Right atrium auricular region (tissue), 2 donors: ENCODE measurements at places on chromosomes 3 and 15.

DNA sequence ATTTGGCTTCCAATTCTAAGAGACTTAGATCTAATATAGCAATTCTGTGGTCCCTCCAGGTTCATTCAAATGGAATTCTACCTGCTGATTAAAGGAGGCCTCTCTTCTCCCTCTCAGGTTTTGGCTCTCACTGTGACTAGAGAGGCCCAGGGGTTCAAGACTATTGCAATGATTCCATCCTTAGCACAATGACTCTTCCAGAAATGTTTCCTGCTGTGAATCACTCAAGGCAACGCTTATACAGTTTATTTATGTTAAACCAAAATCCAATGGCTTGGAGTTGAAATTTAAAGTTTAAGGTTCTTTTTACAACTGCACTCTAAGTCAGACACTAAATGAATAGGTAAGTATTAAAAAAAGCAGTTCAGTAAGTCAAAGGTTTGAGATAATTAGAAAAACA lies 39.9 kb downstream of the IFT57 start:
- no peak for DNase-seq

DNA sequence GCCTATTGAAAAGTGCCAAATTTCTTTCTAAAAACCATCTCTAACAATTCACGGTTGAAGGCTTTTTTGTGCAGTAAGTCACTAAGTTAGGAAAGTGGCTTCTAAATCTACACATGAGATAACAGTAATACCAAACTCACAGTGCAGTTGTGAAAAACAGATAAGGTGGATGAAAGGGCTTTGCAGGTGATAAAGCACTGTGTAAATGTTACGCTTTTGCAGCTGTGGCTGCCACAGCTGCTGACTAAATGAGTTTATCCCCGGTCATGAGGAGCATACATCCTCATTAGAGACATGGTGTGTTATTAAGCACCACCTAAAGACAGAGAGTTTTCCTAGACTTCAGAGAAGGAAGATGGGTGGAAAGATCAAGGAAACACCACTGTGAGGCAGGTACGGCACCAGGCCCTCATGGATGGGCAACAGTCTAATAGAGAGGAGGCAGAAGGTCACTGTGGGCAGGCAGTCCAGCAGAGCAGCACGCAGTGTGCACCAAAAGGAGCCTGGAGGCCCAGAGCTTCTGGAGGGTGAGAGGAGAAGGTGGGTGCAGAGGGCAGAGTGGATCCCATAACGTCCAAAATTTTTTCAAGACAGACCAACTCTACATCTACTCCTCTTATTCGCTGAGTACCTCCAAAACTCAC lies 68.5 kb downstream of the FMN1 start:
- DNase-seq, result no peak

DNA sequence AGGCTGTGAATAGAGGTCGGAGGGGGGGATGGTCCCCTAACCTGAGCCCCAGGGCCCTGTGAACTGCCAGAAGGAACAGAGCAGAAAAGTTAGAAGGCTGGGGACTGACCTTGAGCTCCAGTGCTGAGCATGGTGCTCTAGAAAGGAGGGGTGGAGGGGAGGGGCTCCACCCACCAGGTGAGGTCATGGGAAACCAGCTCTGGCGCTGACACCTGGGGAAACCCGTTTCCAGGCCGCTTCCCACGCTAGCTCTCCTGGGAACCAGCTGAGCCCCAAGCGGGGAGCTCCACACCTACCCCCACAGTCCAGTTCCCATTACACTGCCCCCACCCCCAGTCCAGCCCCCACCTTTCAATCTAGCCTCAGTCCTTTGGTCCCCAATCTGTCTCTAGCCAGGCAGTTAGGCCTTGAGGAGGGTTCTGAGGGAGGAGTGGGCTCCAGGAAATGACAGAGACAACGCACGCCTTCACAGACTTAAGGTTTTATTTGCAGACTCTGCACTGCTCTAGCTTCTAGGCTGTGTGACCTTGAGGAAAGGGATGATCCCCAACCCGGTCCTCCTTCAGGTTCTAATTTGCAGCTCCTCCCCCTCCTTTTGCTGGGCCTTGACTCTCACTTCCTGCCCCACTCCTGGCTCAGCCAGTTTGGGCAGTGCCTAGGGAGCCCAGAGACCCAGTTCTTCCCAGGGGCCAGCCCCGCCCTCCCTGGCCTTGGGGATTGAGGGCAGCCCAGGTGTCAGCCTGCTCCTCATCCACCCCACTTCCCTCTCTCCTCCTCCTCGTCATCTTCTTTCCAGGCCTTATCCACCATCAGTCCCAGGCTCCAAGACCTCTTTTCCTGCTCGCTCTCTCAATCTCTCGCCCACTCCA lies 2.1 kb downstream of the RHOV start:
- DNase-seq, result no peak

DNA sequence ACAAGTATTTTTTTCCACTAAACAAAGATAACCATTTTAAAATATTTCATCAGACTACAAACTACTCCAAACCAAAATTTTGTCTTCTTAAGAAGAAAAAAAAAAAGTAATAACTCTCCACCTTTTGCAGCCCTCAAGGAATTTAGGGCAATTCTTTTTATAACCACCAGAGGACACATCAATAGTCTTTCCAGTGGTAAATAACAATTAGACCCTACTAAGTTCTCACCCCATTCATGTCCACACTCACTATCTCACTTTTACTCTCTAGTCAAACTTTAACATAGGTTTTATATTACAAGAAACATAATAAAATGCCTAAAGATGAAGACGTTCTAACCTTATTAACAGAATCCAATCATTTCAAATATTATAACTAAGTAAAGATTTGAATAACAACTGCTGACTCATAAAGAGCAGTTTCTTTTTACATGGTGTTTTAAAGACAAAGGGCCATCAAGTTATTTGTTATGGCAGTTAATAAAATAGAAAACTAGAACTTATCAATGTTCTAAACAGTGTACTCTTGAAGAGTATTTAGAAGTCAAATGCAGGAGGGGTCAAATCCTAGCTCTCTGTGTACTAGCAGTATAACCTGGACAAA lies 33.0 kb downstream of the CCDC39 start:
- DNase-seq, result no peak

- DNase-seq, result no peak
Observed at GRCh38 chr3:195616681-195617080, 32.9 kb upstream of the APOD start.

DNA sequence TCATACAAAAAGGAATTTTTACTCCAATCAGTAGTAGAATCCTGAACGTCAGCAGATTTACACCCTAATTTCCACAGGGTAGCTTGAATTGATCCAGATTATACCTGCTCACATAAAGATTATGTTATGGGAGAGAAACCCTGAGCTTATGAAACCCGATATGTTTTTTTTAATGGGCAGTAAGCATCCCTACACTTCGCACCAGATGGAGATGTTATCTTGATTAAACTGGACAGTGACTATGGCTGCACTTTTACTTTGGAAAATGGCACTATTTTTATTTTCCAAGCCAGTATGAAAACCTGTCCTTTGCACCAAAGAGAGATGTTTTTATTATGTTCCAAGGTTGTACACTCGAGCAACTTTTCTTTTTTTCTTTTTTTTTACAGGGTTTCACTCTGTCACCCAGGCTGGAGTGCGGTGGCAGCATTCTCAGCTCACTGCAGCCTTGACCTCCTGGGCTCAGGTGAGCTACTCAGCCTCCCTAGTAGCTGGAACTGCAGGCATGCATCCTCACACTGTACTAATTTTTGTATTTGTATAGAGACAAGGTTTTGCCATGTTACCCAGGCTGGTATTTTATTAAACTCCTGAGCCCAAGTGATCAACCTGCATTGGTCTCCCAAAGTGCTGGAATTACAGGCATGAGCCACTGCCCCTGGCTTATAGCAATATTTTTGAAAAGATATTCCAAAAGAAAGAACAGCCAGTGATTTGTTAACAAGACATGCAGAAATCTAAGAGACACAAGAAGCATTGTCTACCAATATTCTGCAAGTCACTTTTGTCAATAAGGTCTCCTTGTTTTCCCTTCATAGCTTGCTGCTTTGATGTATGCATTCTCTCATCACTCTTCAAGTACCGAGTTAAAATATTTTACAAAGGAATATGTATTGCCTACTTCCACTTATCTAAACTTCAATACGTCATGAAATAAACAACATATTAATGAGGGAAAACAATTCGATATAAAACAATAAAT lies 1412.6 kb downstream of the ZPLD1 start:
- DNase-seq, result no peak

- no peak for DNase-seq
Observed at GRCh38 chr3:129809297-129809696, 84.2 kb downstream of the TMCC1 start.

GRCh38 chr3:143820466-143821221 lies 27.6 kb downstream of the SLC9A9 start:
- no peak for DNase-seq

DNA sequence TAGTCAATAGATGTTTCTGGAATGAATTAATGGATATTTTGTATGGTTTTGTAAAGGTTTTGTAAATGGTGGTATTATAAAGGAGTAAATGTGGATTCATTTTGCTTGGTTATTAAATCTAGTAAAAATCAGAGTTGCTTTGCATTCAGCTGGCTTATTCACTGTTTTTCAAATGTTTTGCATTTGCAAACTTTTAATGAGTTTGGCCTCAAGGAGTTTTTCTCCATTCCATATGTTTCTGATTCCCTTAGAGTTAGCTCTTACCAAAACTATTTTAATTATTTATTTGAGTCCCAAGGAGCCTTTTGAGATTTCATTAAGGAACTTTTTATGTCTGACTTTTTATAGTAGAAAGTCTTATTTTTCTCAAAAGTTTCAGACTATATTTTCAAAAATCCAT lies 992.2 kb downstream of the DIPK2A start:
- no peak for DNase-seq

DNA sequence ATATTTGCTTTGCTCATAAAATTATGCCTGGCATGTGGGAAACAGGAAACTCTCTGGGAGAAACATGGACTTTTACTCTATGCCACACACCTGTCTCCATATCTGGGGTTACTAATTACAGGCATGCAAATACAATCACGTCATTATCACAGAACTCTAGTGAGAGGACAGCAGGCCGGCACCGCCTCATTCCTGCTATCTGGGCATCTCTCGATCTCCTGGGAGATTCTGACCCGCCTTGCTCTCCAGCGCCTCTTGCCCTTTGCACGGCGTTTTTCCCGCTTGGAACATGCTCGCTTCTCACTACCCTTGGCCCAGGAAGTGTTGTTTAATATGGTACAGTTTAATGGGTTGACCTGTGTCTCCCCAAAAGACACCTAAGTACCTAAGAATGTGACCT lies 45.4 kb upstream of the PARL start:
- no peak for DNase-seq

- no peak for DNase-seq
Observed at GRCh38 chr3:89332793-89333192, 225.4 kb downstream of the EPHA3 start.

DNA sequence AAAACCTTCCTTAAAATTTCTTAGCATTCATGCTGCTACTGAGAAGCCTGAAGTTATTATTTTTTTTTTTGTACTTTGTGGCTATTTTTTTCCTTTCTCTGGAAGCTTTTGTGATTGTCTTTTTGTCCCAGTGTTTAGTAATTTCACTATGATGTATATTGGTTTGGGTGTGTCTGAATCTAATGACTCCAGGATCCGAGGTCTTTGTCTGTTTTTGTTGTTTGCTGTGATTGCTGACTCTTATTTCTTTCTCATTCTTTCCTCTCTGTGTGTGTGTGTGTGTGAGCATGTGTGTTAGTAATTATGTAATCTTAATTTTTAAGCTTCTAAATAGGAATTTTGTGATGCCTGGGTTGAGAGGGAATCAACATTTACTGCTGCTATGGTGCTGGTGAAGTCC lies 152.0 kb downstream of the RAP2B start:
- no peak for DNase-seq

DNA sequence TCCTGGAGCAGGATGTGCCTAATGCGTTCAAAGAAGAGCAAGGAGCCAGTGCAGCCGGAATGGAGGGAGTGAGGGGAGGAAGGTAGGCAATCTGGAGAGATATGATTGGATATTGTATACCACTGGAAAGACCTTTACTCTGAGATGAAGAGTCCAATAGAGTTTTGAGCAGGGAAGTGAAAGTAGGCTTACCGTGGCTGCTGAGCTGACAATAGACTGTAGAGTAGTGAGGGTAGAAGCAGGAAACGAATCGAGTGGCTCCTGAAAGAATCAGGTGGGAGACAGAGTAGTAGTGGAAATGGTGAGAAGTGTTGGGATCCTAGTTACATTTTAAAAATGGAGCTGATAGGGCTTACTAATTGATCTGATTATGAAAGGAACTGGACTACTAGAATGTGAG lies 51.8 kb upstream of the NUDT16 start:
- no peak for DNase-seq

- DNase-seq, result no peak
Observed at GRCh38 chr3:36060950-36061349, 319.4 kb upstream of the STAC start.

DNA sequence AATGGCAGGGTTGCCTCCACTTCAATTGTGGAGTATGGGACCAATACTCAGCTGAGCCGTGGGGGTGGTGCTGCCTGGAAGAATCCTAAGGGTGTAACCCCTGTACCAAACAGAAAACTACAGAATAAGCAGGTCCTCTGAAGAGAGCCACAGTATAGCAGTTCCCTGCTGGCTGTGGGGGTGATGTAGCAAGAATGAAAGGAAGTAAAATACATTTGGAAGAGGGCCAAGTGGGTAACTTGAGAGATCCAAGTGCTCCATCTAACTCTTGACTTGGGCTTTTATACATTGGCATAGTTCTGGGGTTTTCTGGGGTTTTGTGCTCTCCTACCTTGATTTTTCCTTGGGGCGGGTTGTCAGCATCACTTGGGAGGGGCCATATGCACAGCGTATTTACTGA lies 341.4 kb downstream of the OTOL1 start:
- no peak for DNase-seq

DNA sequence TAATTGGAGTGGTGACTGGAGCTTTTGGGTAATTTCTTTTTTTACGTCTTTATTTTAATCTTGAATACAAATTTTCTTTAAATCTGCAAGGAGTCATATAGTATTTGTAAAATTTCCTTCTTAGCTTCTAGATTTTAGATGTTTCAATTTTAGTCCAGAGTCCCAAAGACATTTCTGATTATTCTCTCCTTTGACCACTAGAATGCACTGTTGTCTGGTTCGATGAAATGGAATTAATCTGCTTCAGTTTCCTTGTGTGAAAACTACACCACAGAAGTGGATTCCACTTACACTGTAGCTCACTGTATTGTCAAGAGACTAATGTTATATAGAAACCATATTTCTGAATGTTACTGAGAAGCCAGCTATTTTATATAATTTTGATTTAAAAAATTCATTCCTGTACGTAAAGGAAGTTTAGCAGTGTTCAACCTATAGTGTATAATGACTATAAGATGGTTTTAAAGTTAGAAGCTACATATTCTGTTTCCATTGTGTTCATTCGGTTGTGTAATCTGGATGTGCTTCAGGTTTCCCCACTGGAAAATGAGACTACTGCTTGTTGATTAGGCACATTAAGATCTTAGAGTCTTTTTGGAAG lies 6.1 kb downstream of the GRAMD1C start:
- DNase-seq, result no peak

DNA sequence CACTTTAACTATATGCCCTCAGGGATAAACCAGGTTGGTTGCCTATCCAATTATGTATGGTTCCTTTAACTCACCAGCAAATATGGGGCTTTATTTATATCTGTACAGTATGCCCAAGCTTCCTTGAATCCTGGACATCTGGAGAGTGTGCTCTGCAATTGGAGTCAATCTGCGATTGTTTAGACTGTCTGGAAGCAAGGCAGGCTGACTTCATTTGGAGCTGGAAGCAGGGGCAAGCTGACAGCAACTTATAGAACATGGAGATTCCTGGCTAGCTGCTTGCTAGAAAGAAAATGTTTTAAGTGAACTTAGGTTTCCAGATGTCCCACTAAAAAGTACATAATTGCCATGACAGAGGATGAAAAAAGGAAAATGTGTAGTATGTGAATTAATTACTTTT lies 63.7 kb upstream of the TPRG1 start:
- DNase-seq, result no peak

GRCh38 chr15:72482275-72482674 lies 8.1 kb downstream of the ARIH1 start:
- DNase-seq, result no peak
